ENCODE measurements at places on chromosomes 12 and 14. TPM values are rescaled to one million over a fixed set of nuclear protein-coding genes. Genes with fewer than 3 reads are reported as not detected.

Gene CIT
- total RNA-seq = 0.79 TPM

Gene DBX2
- total RNA-seq = 0.19 TPM

Gene MYO1H
- 0.16 TPM for total RNA-seq

Gene LRFN5
- total RNA-seq = 0.39 TPM

Gene GRIP1
- total RNA-seq = 12.6 TPM

Gene DHRS2
- not detected for total RNA-seq

Gene TMBIM4
- 107 TPM for total RNA-seq

Gene SLC4A8
- 1.1 TPM for total RNA-seq

Gene BCL11B
- 0.19 TPM for total RNA-seq

Gene INHBC
- not detected for total RNA-seq

Gene RNASE11
- total RNA-seq = not detected

Gene SRRM4
- total RNA-seq = not detected

Gene SLC25A29
- 24.7 TPM for total RNA-seq

Gene PPFIA2
- total RNA-seq = 0.48 TPM

Gene DENND5B
- 37.3 TPM for total RNA-seq

Gene KIF26A
- total RNA-seq = 14.1 TPM

Gene GPX2
- not detected for total RNA-seq

Gene CAPZA3
- not detected for total RNA-seq
